Fibroblast of villous mesenchyme (primary cell): ENCODE measurements at places on chromosomes 7 and 10. TPM values are rescaled to one million over a fixed set of nuclear protein-coding genes. Genes with fewer than 3 reads are reported as not detected.

GRCh38 chr7:36084485-36085091 is 68.5 kb upstream of the EEPD1 start:
- peak; percentile 58 for DNase-seq

GRCh38 chr7:85185424-85186082 is 1.3 kb downstream of the SEMA3D start:
- peak; percentile 44 for DNase-seq

OPN1SW gene
- not detected in 2 replicates for total RNA-seq

DOCK1 gene
- total RNA-seq: 87.9 and 99.7 TPM in 2 replicates

SLC26A3 gene
- not detected in 2 replicates for total RNA-seq

GRCh38 chr10:63286340-63286739 is 153.2 kb downstream of the NRBF2 start:
- no peak for DNase-seq

DNA sequence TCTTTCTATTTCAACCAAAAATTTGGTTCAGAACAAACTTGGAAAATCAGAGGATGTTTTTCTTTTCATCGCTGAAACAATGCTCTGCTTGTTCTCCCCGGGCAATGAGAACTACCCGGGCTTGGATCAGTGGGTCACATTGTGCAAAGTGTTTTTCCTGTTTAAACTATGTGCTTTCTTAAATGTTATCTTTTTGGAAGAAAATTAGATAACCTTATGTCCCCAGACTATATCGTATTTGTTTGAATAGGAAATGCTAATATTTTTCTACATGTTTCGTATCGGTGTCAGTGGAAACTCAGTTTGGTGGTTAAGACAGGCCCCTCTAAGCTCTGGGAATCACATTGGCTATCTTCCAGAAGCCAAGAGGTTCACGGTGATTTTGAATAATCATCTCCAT is 319.5 kb upstream of the NFE2L3 start:
- DNase-seq: no peak

DNA sequence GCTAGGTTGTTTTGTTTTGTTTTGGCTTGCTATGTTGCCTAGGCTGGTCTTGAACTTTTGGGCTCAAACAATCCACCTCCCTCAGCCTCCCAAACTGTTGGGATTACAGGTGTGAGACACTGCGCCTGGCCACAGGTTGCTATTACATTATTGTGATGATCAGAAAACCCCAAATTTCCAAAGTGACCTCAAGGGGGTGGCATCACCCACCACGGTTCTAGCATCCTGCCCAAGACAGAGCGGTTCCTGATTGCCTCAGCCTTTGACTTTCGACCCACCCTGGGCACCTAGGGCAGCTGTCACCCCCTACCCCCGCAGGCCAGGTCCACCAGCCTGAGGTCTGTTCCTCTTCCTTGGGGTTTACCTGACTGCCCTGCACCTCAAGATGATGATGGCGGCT is 28.4 kb downstream of the SBDS start:
- no peak for DNase-seq

DNA sequence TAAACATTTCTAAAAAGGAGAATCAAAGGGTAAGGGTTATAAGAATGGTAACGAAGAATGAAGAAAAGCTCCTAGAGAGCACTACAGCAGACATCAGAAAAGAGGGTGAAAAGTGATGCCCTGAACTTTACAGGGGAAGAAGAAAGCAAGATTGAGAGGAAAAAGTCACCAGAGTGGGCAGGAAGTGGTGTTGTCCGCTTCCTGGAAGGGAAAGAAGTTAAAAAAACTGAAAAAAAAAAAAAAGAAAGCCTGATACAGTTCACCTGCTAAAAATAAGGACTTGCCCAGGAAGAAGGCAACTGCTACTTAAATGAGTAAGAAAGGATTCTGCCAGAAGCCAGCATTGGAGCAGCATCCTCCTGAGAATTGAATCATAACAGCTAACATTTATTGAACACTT is 330.1 kb upstream of the PHF14 start:
- no peak for DNase-seq

GRCh38 chr10:33559105-33559504 is 224.6 kb upstream of the NRP1 start:
- DNase-seq: peak; percentile 46

GPER1 gene
- 1.9 and 2.6 TPM in 2 replicates for total RNA-seq

DNA sequence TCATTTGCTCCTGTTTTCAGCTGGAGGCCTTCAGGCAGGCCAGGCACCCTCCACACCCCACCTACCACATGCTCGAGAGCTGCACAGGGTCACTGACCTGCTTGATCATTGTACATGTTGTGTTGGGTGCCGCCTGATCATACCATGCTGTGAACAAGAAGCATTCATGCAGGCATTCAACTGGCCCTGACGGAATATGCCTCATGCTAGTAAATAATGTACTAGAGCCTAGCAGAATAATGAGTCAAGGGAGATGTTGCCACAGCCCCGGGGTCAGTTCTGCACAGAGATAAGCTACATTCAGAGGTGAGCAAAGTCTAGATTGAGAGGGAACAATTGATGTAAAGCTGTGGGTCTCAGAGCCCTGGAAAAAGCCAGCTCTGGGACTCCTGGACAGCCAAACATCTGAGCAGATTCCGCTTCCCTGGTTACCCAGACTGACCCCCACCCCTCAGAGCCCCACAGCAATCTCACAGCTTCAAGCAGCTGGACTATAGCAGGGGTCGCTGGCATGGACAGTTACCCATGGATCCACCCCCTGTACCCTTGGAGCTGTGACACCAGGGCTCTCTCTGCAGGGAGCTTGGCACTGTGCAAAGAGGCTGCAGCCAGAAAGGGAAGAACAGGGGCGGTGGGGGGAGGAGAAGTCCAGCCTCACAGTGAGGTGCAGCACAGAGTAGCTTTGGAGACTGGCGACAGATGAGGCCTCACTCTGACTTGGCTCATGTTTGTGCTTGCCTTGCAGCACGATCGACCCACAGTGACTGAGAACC is 86.6 kb downstream of the FRMPD2 start:
- no peak for DNase-seq

GRCh38 chr10:110708776-110709443 is 64.8 kb downstream of the RBM20 start:
- DNase-seq: no peak

HTR5A gene
- total RNA-seq: not detected in 2 replicates

DNA sequence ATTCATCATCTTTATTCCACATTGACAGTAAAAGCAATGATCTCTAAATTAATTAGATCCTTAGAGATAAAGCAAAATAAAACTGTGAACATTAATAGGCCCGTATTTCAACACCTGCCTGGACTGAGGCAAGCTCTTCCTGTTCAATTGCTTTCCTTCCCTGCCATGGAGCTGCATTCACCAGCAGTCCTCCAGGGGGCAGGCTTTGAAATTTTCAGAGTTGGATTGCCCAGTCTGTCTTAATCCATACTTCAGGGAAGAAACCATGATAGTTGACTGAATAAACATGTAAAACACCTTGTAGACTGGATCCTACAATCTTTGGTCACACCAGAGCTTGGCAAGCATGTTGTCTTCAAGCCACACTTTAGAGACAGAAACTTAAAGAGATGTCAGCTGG is 936.6 kb downstream of the NRG3 start:
- no peak for DNase-seq

- DNase-seq: peak; percentile 19
These were observed 30.8 kb downstream of the TM9SF3 start for GRCh38 chr10:96556003-96556402.

DNA sequence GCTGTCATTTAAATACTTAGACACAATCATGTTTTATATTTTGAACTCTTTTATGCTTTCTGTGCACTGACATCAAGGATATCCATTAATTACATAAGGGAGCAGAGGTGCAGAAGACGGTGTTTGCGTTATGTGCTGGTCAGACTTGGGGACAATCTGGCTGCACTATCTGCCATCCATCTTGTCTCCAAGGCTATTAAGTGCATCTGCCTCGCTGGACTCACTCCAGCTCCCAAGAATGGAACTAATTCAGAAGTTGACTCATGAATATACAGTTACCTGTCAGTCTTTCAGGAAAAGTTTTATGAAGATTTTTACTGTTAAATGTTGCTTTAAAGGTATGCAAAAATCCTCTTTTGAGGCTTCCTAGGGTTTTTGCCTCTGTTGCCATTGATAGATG is 391.0 kb downstream of the SUGCT start:
- no peak for DNase-seq

DNA sequence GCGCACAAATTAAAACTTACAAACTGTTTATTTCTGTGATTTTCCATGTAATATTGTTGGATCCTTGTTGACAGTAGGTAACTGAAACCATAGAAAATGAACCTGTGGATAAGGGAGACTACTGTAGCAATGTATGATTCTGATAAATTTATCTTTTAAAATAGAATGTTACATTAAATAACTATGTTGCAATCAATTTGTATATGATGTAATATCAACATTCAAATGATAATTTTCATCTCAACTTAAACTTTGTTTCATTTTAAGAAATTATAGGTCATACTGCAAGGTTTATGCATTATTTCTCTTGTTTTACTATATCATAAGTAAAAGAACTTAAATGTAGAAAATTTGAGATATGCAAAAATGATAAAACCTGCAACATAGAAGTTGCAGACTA is 718.0 kb upstream of the MBL2 start:
- no peak for DNase-seq

DNA sequence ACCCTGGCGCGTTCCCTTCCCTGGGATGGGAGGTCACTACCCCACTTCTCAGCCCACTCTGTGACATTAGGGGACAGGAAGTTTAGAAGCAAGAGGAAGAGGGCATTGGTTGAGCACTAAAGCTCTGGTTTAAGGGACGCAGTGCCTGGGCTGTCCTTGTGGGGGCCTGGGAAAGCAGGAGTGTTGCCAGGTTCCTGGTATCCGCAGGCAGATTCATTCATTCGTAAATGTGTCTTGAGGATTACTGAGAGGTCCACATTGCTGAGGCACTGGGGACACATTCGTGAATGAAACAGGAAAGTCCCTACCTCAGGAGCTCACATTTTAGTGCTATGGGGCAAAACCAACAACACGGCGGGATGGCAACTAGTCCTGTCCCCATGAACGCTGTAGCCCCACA is 69.4 kb downstream of the COL13A1 start:
- no peak for DNase-seq

DNA sequence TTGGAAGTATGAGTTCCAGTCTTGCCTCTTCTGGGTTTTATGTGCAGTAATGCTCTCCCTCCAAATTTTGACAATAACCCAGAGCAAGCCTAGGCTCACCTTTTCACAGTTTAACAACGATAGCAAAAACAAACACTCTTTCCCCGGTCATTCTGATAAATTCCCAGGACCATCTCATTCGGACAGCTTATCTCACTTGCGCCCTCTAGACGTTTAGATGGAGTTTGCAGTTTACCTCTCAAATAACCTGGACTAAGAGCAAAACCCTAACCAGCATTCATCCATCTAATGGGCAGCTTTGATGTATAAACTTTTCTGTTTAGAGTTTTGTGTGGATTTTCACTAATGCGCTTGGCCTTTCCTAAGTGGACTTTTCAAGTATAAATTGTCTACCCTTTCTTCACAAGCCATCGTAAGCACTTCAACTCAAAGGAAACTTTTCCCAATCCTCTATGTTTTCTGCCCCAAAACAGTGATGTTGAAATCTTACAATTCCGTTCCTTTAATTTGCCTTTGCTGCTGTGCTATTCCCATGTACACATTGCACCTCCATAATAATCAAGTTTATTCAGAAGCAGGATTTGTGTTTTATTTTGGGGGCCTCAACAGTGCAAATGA is 114.9 kb downstream of the HDAC9 start:
- peak; percentile 42 for DNase-seq
